ENCODE measurements at places on chromosomes 16 and 17.
A peak's percentile ranks its signal among the peaks of the same experiment; 100 is the strongest.

- DNase-seq = peak; percentile 57
These were observed 73.0 kb downstream of the BMERB1 start for GRCh38 chr16:15507301-15507958.

DNA sequence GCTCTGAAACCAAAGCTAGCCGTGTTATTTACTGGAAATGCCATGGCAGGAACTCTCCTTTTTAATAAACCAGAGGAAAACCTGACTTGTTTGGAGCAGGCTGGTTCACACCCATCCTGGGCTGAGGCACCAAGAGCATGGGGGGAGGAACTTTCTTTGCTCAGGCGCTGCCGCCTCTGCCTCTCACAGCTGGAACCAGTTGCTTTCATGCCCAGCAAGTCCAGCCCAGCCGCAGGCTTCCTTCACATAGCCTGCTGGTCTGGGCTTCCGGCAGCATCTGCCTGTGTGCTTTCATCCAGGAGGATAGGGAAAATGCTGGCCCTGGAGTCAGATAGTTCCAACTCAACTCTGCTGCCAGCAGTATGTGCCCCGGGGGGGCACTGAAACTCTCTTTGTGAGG is 88.1 kb upstream of the ASIC2 start:
- DNase-seq = no peak

GRCh38 chr16:28505489-28506137 is 1.0 kb downstream of the IL27 start:
- no peak for DNase-seq

- no peak for DNase-seq
These were observed 33.8 kb downstream of the CTU2 start for GRCh38 chr16:88739977-88740726.

DNA sequence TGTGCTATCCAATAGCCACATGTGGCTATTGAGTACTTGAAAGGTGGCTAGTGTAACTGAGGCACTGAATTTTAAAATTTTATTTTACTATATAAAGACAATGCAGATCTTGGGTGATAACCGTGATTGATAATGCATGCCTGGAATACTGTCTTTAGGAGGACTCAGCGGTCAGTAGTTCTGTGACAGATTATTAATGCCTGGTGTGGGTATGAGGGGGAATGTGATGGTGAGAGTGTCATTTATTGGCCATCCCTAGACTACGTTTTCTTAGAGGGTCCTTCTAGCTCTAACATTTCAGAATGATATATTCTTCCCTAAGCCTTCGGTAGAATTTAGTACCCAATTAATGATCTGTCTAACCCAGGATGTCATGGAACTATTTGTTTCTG is 157.6 kb downstream of the CPPED1 start:
- DNase-seq = no peak

GRCh38 chr17:68511671-68512246 is 471 bp upstream of the PRKAR1A start:
- peak; percentile 44 for DNase-seq

DNA sequence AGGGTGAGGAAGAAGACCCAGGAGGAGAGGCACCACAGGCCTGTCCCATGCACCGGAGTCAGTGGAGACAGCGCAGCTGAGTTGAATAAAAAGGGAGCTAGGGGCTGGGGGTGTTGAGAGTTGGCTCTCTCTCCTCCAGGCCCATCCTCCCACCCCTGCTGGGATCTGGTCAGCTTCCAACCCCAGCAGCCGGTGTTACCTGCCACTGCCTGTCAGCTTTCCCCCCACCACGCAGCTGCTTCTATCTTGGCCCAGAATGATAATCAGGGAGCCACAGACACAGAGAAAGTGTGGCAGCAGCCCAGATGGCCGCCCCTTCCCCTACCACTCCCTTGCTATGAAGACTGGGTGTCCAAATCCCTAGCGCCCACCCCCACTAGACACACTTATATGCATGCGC is 120.6 kb upstream of the RPL38 start:
- no peak for DNase-seq

DNA sequence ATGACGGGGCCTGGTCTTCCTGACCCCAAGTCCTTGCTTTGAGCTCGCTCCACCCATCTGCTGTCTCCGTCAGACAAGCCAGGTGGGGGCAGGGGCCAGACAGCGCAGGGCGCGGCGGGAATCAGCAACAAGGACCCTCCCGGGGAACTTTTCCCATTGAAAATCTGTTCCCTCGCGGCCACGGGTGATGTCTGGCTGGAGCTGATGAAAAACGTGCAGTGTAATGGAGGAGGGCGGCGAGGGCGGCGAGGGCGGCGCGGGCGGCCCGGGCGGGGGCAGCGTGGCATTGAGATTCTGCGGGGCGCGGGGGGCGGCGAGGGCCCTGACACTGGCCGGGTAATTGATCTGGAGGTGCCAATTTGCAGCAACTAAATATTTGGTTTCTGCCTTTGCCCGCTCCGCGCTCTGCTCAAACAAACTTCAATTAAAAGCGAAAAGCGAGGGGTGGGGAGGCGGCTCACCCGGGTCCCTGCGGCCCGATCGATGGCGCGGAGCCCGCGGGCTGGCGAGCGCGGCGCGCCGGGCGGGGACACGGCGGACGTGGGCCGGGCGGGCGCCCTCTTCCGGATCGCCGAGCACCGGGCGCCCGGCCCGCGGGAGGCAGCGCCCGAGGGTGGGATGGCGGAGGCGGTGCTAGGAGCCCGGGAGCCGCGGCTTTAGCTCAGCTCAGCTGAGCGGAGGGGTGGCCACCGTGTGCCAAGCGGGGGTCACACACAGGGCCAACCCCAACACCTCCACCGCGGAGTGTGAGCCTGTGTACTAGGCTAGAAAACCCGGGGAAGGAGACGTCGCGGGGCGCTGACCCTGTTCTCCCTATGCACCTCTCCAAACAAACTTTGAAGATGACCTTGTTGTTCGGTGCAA is 32.4 kb downstream of the DCAKD start:
- peak; percentile 39 for DNase-seq

- no peak for DNase-seq
These were observed 45.0 kb upstream of the CLEC3A start for GRCh38 chr16:77977339-77977738.

DNA sequence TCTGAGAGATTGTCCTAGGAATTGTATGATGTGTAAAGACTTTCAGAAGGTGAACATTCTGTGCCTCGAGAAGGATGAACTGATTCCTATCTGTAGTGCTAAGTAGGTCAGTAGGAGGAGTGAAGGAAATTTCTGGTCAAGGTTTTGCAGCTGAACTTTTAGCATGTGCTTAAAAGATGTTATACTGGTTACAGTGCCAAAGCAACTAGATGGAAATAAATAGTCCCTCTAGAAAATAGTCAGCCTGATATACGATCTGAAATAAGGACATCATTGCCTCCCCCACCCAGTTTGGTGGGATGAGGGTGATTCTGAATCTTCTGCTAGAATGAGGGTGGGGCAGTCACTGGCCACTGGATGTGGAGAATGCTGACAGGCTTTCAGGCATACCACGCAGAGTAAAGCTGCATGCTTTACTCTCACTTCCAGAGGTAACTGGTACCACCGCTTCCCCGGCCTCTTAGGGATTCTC is 57.2 kb upstream of the VPS4A start:
- no peak for DNase-seq

DNA sequence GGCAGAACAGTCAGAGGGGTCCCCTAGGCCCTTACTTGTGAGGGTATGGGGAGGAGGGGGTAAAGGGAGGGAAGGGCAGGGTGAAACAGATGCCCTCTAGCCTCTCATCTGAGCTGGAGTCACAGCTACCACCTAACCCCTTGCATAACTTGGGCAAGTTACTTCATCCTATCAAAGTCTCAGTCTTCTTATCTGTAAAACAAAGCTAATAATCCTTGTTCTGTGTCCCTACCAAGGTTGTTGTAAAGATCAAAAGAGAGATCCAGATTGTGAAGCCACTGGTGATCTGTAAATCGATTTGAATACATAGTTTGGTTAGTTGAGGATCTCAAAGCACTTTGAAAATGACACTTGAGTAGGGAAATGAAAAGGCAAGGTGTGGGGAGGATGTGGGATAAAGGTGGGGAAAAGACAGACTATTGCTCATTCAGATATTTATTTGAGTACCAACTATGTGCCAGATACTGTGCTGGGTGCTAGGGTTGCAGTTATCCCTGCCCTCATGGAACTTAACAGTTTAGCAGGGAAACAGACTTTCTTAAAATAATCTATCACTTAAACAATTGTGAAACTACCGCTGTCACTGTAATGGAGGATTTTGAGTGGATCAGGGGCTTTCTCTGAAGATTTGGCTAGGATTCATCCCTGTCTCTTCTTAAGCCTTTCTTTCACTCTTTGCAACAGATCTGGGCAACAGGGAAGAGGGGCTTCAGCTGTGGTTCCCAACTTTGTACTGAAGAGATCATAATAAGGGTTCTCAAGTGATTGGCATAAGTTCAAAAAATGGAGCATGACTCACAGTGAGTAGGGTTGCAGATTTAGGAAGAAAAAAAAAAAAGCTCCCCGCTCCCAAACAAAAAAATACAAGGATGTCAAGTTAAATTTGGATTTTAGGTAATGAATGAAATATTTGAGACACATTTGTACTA is 3.0 kb downstream of the HEATR9 start:
- no peak for DNase-seq

DNA sequence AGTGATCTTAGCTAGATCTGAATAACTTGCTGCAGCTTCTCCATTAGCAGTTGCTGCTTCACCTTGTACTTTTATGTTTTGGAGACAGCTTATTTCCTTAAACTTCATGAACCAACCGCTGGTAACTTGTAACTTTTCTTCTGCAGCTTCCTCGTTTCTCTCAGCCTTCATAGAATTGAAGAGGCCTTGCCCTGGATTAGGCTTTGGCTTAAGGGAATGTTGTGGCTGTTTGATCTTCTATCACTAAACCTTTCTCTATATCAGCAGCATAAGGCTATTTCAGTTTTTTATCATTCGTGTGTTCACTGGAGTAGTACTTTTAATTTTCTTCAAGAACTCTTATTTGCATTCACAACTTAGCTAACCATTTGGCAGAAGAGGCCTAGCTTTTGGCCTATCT is 21.5 kb upstream of the TMEM92 start:
- DNase-seq = no peak

GRCh38 chr16:57838161-57838560 is 35.9 kb upstream of the KIFC3 start:
- DNase-seq = no peak

- peak; percentile 4 for DNase-seq
These were observed 3.0 kb upstream of the ZNF213 start for GRCh38 chr16:3131755-3132377.

- DNase-seq = no peak
These were observed 215.9 kb downstream of the RPTOR start for GRCh38 chr17:80760511-80760911.

DNA sequence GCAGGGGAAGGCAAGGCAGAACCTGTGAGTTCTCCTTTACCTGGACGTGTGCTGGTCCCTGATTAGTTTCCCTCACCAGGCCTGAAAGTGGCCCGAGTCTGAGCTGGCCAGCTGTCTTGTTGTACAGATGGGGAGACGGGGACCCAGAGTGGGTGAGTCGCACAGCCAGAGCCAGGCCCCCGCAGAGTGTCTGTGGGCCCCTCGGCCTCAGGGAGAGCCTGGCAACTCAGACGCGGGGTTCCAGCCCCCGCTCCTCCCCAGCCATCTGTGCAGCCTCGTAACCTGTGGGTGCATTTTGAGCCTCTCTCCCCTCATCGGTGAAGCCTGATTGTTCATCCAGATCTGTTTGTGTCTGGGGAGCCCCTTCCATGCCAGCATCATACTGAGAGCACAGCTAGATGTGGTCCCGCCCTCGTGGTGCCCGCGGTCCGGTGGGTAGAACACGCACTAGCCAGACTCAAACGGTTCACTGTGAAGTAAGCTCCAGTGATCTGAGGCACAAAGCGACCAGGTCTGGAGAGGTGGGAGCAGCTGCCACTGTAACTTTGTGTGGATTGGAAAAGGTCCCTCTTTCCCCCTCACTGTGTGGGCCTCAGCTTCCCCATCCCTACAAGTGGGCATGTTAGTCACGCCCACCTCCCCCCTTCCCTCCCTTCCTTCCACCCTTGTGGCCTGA is 6.0 kb upstream of the NDRG4 start:
- DNase-seq = no peak

GRCh38 chr16:85950136-85950918 is 51.4 kb downstream of the IRF8 start:
- DNase-seq = no peak

- no peak for DNase-seq
These were observed 54.8 kb downstream of the PIMREG start for GRCh38 chr17:6498901-6499540.

DNA sequence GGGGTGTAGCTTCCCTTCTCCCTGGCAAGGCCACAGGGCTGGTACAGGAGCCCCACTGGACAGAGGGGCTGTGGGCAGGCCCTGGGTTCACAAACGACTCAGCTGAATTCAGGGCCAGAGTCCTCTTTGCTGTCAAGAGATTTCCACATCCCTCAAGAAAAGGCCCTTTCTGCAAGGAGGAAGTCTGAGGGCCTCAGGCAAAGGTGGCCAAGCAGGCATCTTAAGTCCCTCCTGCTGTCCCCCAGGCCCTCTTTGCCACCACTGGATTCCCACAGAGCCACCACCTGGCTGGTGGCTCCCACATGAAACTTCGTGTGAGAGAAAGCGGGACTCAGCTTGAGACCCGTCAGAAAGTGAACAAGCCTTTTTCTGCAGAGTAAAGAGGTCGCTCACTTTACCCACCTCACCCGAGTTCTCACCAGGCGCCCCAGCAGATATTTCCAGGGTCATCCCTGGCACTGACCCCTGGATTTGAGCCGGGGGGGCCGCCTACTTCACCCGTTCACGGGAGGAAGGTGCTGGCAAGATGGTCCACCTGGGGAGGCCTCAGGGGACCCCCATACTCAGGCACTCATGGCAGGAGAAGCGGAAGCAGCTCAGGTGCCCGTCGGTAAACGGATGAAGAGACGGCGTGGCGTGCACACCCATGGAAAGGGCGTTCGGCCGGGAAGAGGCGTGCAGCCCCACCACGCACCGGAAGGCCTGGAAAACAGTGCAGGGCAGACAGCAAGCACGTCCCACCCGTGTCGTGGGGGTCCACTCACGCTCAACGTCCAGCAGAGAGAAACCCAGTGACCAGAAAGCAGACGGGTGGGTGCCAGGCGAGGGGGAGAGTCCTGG is 3.6 kb downstream of the RNF166 start:
- no peak for DNase-seq

DNA sequence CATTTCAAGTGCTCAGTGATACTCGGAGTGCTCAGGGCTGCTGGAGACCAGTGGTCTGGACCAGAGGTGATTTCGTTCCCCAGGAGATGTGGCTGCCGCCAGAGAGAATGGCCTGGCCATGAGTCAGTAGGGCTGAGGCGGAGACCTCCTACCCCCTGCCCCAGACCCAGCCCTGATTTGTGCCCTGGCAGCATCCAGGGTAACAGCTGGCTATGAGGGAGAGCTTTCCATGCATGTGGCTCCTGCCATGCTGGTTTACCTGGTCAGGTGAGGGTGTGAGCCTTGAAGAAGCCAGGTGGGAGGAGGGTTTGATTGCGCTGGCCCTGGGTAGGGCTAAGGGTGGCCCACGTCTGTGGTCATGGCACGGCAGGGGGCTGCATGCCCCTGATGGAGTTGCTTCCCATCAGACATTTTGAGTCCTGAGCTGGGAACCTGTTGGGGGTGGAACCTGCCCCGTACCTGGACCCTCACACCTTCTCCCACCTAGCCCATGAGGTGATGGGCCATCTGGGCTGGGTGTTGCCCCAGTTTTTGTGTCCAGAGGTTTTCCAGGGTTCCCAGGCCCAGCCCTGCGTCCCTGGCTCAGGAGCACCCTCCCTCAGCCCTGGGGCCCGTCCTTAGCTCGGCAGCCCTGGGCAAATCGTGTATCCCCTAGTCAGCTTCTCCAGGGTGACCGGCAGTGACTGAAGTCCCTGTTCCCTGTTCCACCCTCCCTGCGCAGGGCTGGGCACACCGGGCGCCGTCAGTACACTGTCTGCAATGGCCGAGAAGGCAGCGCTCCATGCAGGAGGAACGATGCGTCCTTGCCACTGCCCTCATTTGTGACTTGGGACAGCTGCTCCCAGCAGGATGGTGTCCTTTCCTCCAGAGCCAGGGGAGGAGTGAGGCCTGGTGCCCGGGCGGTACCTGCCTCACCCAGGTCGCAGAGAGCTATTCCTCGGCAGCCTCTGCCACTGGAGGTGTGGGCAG is 9.0 kb upstream of the CSNK1D start:
- DNase-seq = no peak
